ENCODE measurements at places on chromosomes 1 and 21.

DNA sequence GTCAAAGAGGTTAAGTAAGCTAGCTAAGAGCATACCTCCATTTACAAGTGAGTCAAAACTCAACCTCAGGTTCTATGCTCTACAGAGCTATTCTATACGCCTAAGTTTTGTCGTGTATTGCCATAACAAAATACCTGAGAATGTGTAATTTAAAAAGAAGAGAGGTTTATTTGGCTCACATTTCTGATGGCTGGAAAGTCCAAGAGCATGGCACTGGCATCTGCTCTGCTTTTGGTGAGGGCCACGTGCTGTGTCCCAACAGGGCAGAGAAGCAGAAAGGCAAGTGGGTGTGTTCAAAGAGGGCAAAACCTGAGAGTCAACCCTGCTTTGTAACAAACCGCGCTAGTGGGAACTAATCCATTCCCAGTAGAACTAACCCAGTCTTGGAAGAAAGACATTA lies 60.9 kb upstream of the POU2F1 start:
- DNase-seq, result no peak

DNA sequence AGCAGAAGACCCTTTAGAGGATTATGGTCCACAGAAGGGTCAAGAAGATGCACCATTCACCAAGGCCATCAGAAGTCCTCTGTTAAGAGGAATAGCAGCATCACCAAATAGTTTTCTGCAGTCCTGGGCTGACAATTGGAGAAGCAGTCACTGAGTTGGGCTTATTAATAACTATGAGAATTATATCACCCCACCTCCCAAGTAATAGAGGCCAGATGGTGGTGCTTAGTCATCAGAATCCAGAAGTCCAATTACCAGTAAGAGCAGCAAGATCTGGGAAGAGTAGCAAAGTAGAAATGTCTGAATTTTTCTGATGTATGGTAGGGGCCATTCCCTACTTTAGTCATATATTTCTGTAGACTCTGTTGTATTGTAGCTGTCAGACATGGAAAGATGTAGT lies 6.1 kb upstream of the PSMA5 start:
- no peak for DNase-seq

- DNase-seq, result no peak
These were observed 21.9 kb upstream of the ARF1 start for GRCh38 chr1:228060458-228061190.

GRCh38 chr1:153354515-153355193 lies 3.0 kb upstream of the S100A9 start:
- DNase-seq, result no peak

GRCh38 chr1:54547601-54548388 lies at the start of gene ACOT11:
ACOT11 (plus strand) TSS chr1:54548228; CDS start chr1:54548310, 82 bp downstream.
- no peak for DNase-seq

DNA sequence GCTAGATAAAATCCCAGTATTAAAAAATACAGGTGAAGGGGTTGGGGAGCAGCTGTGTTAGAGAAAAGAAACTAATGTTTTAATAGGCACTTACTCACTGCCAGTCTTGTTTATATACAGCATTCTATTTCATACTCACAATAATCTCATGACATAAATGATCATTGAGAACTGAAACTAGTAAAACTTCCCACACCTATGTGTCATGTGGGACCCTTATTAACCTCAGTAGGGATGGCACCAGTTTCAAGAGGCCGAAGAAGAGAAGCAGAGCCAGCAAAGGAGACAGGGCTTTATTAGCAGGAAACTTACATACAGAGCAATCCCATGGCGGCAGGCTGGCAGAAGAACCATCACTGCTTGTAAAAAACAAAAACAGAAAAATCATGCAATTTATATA lies 48.8 kb upstream of the KCNH1 start:
- DNase-seq, result no peak

DNA sequence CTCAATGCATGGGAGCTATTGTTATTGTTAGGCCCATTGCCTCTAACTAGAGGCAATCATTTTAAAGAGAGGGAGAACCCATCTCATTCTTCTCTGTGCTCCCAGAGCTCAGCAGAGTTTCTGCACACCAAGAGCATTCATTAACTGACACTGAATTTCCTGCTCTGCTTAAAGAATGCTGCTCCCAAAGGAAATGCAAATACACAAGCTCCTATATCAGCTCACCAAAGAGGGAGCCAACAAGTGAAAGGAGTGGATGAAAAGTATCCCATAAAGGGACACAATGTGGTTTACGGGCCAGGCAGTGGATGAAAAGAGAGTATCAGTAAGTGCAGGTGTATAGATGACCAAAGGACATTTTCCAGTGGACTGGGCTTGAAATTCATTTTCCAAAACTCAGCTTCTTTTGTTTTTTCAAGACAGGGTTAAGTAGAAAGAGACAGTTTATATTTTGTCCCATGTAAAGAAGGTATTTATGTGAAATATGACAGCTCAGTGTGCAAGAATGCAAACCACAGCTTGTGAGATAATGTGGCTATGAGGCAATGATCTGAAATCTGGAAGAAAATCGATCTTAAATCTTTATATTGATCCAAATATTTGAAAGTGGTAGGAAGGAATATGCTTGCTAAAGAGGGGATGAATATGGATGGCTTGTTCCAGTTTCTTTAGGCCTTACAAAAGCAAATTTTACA lies 207.7 kb upstream of the CAMK1G start:
- DNase-seq, result no peak
